ENCODE measurements at places on chromosomes 5 and 9.

DNA sequence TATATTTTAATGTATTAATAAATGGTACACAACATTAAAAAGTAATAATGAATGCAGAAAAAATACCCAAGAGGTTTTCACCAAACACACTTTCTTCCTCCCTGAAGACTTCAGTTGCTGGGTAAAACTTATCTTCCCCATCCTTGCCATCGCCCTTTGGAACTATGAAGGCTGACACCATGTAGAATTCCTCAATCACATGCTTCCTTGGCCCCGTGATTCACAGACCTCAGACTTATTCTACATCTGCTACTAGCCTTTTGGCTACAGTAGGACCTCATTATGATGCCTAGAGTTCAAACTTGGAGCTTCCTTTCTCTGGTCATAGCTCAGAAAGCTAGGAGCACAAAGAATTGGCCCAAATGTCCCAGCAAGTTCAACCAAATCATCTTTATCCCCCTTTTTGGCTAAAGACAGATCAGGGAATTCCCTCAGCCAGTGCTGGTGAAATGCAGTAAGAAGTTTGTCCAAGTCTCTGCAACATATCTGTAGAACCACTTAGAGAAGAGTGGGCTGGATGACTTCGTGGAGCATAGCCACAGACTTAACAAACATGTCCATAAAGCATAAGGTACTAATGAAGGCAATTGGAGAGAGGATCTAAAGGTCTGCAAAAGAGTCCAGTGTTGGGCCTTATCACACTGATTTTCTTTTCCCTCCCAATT, 253.5 kb downstream of the SEC61B start:
- no peaks in the 10 kb centered on the region for H3K36me3 ChIP-seq
- no peaks in the 10 kb centered on the region for H3K27me3 ChIP-seq
- no peak for DNase-seq

GRCh38 chr9:23741351-23741750, 84.7 kb downstream of the ELAVL2 start:
- H3K36me3 ChIP-seq = no peaks in the 10 kb centered on the region
- H3K27ac ChIP-seq = no peak overlapping the region
- DNase-seq = no peak
- H3K4me3 ChIP-seq = no peak overlapping the region

- H3K27ac ChIP-seq = no peak overlapping the region
- H3K36me3 ChIP-seq = no peaks in the 10 kb centered on the region
- no peak for DNase-seq
- H3K4me1 ChIP-seq = no peaks in the 10 kb centered on the region
These were observed 86.1 kb downstream of the ARHGAP26 start for GRCh38 chr5:142856269-142856782.

GRCh38 chr9:94728719-94729118, 2.2 kb downstream of the AOPEP start:
- 0 out of 2 replicates have a peak, but pooled peaks cover 9% of the 10 kb centered on the region for H3K4me1 ChIP-seq
- no peak for DNase-seq
- H3K27ac ChIP-seq = no peak overlapping the region

- H3K4me3 ChIP-seq = no peak overlapping the region
- no peak overlapping the region for H3K27ac ChIP-seq
- no peaks in the 10 kb centered on the region for H3K36me3 ChIP-seq
- H3K27me3 ChIP-seq = no peaks in the 10 kb centered on the region
- H3K4me1 ChIP-seq = no peaks in the 10 kb centered on the region
These were observed 30.3 kb downstream of the FAM240B start for GRCh38 chr9:38689678-38690077.

GRCh38 chr5:67028371-67028770, 168.2 kb downstream of the CD180 start:
- peak; percentile 54 for DNase-seq
- H3K36me3 ChIP-seq = no peaks in the 10 kb centered on the region
- H3K4me3 ChIP-seq = no peak overlapping the region
- peaks cover 34% of the 10 kb centered on the region for H3K4me1 ChIP-seq
- H3K27me3 ChIP-seq = no peaks in the 10 kb centered on the region
- H3K27ac ChIP-seq = no peak overlapping the region

- H3K4me1 ChIP-seq = no peaks in the 10 kb centered on the region
- H3K27me3 ChIP-seq = no peaks in the 10 kb centered on the region
- H3K27ac ChIP-seq = no peak overlapping the region
- no peaks in the 10 kb centered on the region for H3K36me3 ChIP-seq
These were observed 841.9 kb upstream of the ACO1 start for GRCh38 chr9:31542384-31543055.

DNA sequence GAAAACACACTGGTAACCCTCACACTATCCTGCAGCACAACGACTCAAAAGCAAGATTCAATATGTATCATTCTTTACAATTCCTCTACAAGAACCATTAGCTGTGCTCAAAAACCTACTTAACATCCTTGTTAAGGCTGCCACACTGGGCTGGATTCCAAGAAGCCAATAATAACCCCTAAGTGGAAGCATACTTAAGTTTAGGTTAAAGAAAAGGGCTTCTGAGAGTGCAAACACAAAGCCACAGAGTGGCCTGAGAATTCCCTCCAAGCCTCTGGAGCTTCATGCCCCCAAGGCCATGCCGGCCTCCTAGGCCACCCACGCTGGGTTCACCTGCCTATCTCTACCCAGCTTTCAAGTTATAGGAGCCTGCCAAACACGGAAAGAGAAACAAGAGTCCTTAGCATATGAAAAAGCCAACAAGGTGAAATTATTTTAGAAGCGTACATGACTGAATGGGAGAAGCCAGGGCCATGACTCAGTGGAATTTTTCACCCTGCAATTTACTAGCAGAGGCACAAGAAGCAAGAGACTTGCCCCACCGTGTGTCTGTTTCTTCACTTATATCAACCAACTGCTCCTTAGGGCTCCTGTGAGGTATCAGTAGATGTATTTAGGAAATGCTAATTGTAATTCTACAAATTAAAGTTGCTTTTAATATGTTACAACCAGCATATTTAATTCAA, 293.0 kb downstream of the SPOCK1 start:
- no peak overlapping the region for H3K27ac ChIP-seq
- no peak overlapping the region for H3K4me3 ChIP-seq
- no peaks in the 10 kb centered on the region for H3K27me3 ChIP-seq
- peaks cover 43% of the 10 kb centered on the region for H3K4me1 ChIP-seq
- H3K36me3 ChIP-seq = no peaks in the 10 kb centered on the region

- no peaks in the 10 kb centered on the region for H3K4me1 ChIP-seq
- no peaks in the 10 kb centered on the region for H3K36me3 ChIP-seq
- no peak overlapping the region for H3K4me3 ChIP-seq
These were observed 659.8 kb downstream of the IRX1 start for GRCh38 chr5:4255441-4255840.

DNA sequence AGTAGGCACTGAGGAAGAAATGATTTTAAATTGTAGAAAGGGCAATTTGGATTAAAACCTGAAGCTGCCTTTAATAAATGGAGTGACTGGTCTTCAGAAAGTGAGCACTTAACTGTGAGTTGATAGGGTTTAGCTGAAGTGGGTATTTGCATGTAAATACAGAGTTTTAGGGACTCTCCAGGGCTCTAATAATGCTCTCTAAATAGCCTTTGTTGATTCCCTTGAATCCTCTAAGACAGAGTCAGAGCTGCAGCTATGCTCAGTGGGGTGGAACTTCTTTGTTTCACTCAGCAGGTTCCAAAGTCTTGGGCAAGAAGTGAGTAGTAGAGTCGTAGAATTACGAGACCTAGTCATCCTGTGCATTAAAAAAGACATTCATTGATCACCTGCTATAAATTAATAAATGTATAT, 21.4 kb downstream of the GLRA1 start:
- no peak overlapping the region for H3K27ac ChIP-seq
- no peaks in the 10 kb centered on the region for H3K36me3 ChIP-seq
- H3K27me3 ChIP-seq = no peaks in the 10 kb centered on the region
- H3K4me3 ChIP-seq = no peak overlapping the region
- no peak for DNase-seq
- no peaks in the 10 kb centered on the region for H3K4me1 ChIP-seq

DNA sequence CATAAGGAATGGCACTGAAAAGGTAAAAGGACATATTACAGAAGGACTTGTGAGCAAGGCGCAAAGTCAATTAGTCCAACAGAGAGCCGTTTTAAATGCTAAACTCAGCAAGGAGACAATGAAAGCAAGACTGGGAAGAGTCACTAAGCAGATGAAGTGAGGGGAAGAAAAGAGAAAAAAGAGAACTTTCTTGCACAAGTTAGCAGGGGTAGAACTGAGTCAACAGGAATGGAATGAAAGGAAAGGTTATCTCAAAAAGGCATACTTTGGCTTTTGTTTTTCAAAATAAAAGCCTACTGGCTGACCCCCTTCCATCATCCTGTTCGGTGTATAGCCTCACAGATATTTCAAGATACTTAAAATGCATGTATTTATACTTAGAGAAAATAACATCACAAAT, 75.0 kb downstream of the NR6A1 start:
- H3K36me3 ChIP-seq = no peaks in the 10 kb centered on the region
- peak overlapping the region; percentile 85 for H3K27ac ChIP-seq
- peaks cover 46% of the 10 kb centered on the region for H3K4me1 ChIP-seq
- DNase-seq = peak; percentile 54
- H3K27me3 ChIP-seq = no peaks in the 10 kb centered on the region

DNA sequence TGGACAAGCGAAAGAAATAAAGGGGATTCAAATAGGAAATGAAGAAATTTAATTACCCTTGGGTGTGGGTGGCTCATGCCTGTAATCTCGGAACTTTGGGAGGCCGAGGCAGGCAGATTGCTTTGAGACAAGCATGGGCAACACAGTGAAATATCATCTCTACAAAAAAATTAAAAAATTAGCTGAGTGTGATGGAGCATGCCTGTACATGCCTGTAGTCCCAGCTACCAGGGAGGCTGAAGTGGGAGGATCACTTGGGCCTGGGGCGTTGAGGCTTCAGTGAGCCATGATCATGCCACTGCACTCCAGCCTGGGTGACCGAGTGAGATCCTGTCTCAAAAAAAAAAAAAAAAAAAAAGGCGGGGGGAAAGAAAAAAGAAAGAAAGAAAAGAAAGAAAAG, 4.0 kb upstream of the RCL1 start:
- H3K4me3 ChIP-seq = no peak overlapping the region
- H3K4me1 ChIP-seq = peaks cover 2% of the 10 kb centered on the region
- H3K27ac ChIP-seq = no peak overlapping the region
- no peaks in the 10 kb centered on the region for H3K36me3 ChIP-seq

GRCh38 chr5:142819292-142819691, 49.1 kb downstream of the ARHGAP26 start:
- H3K27me3 ChIP-seq = no peaks in the 10 kb centered on the region
- H3K36me3 ChIP-seq = no peaks in the 10 kb centered on the region
- H3K4me1 ChIP-seq = peaks cover 64% of the 10 kb centered on the region
- peak; percentile 27 for DNase-seq
- no peak overlapping the region for H3K27ac ChIP-seq

DNA sequence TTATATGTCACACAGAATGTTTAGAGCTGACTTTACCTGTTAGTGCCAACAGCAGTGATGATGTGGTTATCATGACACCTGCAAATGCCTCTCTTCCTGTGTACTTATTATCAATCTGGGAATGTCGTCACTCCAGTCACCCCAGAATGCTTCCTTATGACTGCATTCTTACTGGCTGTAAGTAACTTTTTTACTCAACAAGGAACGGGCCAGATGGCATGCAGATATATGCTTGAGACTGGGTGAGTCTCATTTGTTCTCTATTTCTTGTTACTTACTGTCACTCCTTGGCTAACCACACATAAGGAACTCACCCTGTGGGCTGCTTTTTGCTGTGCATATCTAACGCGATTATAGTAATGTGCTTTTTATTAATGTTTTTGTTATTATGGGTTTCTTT, 385.5 kb upstream of the MEF2C start:
- H3K36me3 ChIP-seq = no peaks in the 10 kb centered on the region
- DNase-seq = no peak
- H3K4me3 ChIP-seq = no peak overlapping the region
- no peaks in the 10 kb centered on the region for H3K27me3 ChIP-seq

- H3K4me3 ChIP-seq = no peak overlapping the region
- 0 out of 2 replicates have a peak, but pooled peaks cover 3% of the 10 kb centered on the region for H3K27me3 ChIP-seq
- H3K4me1 ChIP-seq = no peaks in the 10 kb centered on the region
These were observed 37.0 kb downstream of the DMRTA1 start for GRCh38 chr9:22483528-22484070.

DNA sequence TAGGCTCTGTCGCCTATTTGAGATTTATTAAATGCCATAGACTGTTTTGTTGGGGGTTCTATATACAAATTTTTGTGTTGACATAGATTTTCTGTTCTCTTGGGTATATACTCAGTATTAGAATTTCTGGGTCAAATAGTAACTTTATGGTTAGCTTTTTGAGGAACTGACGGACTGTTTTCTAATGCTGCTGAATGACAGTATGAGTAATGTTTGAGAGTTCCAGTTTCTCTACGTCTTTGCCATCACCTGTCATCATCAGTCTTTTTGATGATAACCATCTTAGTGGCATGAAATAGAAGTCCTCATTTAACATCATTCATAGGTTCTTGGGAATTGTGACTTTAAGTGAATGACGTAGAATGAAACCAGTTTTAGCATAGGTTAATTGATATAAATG, 60.1 kb downstream of the CCDC171 start:
- H3K27ac ChIP-seq = no peak overlapping the region
- H3K27me3 ChIP-seq = no peaks in the 10 kb centered on the region
- H3K4me3 ChIP-seq = no peak overlapping the region

DNA sequence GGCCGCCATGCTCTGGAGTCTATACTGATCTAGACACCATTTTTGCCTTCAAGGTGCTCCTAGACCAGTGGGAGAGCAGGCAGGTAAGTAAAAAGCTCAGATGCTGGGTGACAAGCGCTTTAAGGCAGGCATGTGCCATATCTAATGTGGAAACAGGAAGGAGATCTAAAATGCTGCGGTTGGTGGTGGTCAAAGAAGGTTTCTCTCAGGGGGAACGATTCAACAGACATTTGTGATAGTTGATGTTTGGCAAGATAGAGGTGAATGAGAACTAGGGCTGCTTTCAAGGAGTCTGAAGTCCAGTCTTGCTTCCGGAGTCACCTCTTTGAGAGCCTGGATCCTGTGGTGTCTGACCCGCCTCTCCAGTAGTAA, 146.2 kb upstream of the KLF4 start:
- H3K4me1 ChIP-seq = peaks cover 38% of the 10 kb centered on the region
- no peaks in the 10 kb centered on the region for H3K36me3 ChIP-seq
- DNase-seq = no peak
- no peaks in the 10 kb centered on the region for H3K27me3 ChIP-seq
- H3K27ac ChIP-seq = peak overlapping the region; percentile 15

GRCh38 chr5:111472579-111472978, 39.8 kb downstream of the STARD4 start:
- no peak for DNase-seq
- H3K4me1 ChIP-seq = no peaks in the 10 kb centered on the region
- no peaks in the 10 kb centered on the region for H3K27me3 ChIP-seq
- H3K27ac ChIP-seq = no peak overlapping the region

- H3K36me3 ChIP-seq = no peaks in the 10 kb centered on the region
- H3K27ac ChIP-seq = no peak overlapping the region
- no peaks in the 10 kb centered on the region for H3K4me1 ChIP-seq
- H3K27me3 ChIP-seq = no peaks in the 10 kb centered on the region
These were observed 230.7 kb downstream of the ASTN2 start for GRCh38 chr9:117184173-117184572.

DNA sequence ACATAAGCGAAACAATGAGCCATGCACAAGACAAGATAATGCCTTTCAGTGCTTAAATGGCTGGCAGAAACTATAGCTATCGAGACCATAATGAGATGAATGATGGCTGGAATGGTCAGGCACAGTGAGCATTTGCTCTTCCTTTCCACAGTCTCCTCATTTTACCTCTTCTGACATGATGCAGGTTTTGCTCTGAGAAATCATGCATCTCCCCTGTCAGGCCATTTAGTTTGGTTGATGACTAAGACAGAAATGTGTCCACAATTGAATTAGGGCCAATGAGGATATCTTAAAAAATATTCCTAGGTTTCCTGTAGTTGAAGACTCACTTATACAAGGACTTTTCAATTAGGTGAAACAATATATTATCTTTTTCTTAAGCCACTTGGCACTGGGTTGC, 475.1 kb downstream of the TMEM232 start:
- peak; percentile 15 for DNase-seq
- no peak overlapping the region for H3K4me3 ChIP-seq
- H3K4me1 ChIP-seq = no peaks in the 10 kb centered on the region
- H3K36me3 ChIP-seq = no peaks in the 10 kb centered on the region
- no peaks in the 10 kb centered on the region for H3K27me3 ChIP-seq
- no peak overlapping the region for H3K27ac ChIP-seq

Measured in GM23248 (cell line).